ENCODE measurements at places on chromosomes 16 and 17. TPM values are rescaled to one million over a fixed set of nuclear protein-coding genes. Genes with fewer than 3 reads are reported as not detected.
A peak's percentile ranks its signal among the peaks of the same experiment; 100 is the strongest.

GRCh38 chr17:57913575-57914272, 41.5 kb downstream of the CUEDC1 start:
- DNase-seq: no peak

DNA sequence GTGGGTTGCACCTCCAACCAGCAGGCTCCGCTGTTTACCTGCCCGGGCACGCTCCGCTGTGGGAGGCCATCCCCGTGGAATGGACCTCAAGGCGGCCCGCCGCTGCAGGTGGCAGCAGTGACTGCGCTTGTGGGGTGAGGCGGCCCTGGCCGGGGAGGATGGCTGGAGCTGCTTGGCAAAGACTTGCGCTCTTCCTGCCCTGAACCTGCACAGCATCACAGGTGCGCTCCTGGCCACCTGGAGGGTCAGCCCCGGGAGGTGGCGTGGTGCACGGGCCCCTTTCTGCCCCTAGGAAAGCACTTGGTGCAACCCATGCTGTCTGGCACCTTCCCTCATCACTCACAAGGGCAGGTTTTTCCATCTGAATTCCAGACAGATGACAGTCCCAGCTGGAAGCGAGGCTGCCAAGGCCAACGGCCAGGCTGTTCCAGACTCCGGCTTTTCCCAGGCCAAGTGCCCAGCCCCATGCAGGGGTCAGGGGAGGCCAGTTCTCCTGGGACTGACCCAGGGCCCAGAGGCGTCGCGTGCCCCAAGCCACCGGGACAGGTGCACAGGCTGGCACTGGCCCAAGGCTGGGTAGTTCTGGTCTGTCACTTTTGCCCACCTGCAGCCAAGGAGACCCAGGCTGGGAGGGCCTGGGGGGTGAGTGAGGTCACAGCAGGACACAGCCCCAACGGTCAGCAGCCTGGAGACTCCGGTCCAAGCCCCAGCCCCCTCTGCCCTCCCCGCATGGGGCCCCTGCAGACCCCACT, 13.3 kb downstream of the UTS2R start:
- DNase-seq: no peak

DNA sequence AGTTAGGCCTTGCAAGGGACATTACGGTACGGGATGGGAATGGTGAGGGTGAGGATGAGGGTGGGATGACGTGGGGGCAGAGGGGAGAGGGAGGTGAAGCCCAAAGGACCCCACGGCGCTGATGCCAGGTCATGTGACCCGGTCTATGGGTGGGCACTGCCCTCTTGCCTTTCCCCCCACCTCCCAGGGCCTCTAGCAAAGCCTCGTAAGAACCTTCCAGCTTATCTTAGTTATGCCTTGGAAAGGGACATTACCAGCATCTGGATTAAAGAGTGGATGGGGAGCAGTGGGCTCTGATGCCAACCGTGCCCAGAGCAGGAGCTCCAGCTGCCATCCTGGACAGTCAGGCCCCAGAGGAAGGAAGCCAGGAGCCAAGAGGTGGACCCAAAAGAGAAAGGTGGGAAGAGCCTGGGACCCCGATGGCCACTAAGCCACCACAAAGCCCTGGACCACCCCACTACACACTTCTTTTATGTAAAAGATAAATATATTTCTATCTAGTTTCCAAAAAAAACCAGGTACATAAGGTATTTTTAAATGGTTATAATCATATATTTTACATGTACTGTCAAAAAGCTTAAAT, 40.9 kb downstream of the TK2 start:
- DNase-seq: no peak

- peak; percentile 92 for DNase-seq
Measured at GRCh38 chr17:75036643-75037268, 10.0 kb downstream of the ATP5PD start.

- DNase-seq: no peak
Measured at GRCh38 chr17:61284746-61285145, 114.9 kb upstream of the TBX2 start.

- no peak for DNase-seq
Measured at GRCh38 chr17:66734186-66734943, 100.6 kb upstream of the CACNG5 start.

DNA sequence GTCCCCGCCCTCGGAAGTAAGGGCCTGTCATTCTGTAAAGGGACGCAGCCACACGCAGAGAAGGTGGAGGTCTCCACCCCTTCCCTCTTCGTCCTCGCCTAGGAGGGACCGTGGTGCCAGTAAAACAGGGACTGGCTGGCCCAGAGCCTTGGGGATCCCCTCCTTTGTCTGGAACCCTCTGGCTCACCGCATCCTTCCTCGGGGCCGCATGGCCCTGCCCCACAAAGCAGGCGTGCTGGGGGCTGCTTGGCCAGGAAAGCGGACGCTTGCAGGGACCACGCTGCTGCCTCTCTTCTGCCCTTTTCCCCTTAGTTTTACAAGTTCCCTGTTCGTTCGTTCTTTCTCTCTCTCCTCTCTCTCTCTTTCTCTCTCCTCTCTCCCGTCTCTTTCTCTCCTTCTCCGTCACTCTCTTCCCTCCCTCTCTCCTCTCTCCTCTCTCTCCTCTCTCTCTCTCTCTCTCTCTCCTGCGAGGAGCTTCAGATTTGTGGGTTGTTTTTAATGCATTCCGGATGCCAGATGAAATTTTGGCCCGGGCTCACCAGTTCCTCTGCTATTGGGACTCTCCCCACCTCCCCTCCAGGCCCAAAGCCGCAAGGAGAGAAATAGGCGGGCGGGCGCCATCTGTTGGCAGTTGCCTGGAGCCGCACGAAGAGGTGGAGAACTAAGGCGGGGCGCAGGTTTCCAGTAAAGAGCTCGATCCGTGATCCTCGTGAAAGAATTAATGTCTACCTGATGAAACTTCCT, 35.1 kb upstream of the CDRT4 start:
- peak; percentile 90 for DNase-seq

Gene KRTAP4-5
- total RNA-seq: not detected

DNA sequence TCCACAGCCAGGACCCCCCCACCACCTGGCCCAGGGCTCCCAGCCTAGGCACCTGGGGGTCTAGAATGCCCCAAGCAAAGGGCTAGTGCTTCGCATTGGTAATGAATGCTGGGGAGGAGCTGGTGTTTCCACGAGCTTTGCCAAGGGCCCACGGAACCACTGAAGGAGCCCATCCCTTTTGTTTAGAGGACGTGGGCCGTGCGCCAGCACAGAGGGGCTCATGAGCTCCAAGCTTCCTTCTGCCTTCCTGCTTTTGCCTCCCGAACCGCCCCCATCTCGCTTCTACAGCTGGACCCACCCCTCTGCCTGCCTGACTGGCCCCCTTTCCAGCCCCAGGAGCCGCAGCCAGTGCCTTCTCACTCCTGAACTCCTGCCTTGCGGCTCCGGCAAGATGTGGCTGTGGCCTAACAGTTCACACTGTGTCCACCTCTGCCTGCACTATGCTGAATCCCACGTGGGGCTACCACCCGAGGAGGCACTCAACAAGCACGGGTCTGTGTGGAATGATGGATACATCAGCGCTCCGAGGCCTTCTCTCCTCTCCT, 31.8 kb upstream of the RASD1 start:
- no peak for DNase-seq

- DNase-seq: no peak
Measured at GRCh38 chr17:44921122-44921882, 6.0 kb upstream of the GFAP start.

- DNase-seq: no peak
Measured at GRCh38 chr17:15388356-15389041, 47.1 kb upstream of the TEKT3 start.

DNA sequence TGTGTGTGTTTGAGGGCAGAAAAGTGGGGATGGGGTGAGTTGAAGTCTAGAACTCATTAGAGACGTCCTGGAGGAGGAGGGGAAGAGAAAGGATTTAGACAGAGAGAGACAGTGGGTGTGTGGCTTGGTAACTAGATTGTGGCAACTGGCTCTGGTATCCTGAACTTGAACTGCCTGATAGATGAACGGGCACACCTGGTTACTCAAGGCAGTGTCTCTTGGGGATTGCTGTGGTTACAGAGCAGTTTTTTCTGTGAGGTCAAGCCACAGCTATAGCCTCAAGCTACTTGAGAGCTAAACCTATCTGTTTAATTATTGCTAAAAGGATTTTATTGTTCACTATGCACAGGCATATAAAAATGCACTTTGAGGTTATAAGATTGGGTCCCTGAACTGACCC, 29.8 kb upstream of the MYH2 start:
- no peak for DNase-seq

GRCh38 chr16:8915722-8916301, 33.7 kb downstream of the LITAFD start:
- no peak for DNase-seq

- no peak for DNase-seq
Measured at GRCh38 chr16:79698341-79698753, 97.8 kb upstream of the MAF start.

Gene C16orf92
- total RNA-seq: not detected

DNA sequence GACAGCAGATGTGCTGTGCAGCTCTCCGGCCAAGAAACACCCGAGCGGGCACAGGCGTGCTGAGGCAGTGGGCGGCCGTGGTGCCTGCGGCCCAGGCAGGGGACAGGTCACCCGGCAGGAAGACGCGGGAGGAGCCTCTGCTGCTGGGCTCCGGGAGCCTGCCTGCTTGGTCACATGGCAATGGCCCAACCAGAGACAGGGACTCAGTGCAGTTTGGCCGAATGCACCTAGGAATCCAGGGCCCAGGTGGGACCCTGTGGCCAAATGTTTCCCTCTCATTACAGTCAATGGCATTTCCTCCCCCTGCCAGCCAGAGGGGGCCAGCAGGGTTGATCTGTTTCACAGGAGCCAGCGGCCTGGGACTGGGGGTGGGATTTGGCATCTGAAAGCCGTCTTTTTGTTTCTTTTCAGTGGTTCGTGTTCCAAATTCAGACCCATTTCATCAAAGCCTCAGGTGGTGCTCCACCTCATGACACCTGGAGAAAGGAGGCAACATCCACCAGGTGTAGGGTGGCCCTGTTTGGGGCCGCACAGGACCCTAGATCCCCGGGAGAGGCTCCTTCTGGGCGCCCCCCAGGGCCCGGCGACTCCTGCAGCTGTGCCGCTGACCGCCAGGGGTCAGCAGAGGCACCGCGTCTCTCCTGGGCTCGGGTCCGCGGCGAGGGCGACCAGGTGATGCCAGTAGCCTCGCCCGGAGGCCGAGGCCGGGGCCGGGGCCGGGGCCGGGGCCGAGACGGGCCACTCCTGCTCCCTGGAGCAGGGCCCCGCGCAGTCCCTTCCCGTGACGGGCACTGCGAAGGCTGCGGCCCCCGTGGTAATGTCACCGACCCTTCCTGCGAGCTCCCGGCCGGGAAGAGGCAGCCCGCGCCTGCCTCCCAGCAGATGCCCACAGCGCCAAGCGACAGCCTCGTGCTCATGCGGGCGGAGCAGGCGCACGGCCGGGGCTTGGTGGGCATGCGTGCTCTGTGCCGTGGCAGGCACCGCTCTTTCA, 118.5 kb downstream of the C16orf78 start:
- peak; percentile 79 for DNase-seq

Gene NEUROD2
- not detected for total RNA-seq

GRCh38 chr16:49407873-49408550, 34.4 kb downstream of the C16orf78 start:
- peak; percentile 89 for DNase-seq

DNA sequence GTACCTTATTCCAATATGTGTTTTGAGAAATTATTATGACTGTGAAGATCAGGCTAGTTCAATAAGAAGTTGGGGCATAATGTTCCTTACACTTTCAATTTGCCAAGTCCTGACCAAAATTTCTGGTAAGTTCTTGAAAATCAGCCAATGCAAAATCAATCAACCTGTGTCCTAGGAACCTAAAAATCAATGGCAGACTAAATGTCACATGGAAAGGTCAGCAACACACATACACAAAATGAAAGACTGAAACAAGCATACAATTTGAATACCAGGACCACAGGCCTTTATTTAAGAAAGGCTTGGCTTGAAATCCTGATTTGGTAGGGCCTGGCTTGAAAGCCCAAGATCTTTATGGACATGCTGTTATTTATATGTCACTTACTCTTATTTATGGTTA, 155.5 kb upstream of the ZKSCAN2 start:
- DNase-seq: no peak

DNA sequence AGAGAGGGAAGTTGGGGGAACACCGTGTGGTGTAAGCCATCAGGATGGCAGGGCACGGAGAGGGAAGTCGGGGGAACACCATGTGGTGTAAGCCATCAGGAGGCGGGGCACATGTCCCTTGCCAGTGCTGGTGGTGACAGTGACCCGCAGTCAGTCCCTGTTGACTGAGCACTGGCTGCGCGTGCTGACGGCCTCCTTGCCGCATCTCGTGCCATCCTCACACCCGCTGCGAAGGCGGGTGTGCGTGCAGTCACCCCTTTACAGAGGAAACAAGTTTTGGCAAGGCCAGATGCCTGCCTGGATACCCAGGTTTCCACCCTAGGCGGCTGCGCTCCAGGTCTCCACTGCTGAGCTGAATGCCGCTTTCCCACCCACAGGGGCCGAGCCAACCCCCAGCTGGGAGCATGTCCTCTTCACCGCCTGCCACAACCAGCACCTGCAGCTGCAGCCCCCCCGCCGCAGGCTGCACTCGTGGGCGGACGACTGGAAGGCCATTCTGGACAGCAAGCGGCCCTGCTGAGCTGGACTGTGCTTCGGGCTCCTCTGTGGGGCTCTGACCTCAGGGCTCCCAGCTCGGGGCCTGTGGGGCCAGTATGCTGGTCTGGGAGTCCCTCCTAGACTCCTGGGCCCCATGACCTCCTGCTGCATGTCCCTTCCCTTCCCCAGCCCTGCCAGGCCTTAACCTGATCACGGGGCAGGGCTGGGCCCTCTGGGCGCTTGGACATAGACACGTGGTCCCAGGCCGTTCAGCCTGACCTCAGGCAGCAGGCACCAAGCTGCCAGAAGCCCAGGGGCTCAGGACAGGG, 43.5 kb downstream of the NT5M start:
- DNase-seq: no peak

- peak; percentile 96 for DNase-seq
Measured at GRCh38 chr17:78250891-78251772, 19.7 kb downstream of the TMEM235 start.

DNA sequence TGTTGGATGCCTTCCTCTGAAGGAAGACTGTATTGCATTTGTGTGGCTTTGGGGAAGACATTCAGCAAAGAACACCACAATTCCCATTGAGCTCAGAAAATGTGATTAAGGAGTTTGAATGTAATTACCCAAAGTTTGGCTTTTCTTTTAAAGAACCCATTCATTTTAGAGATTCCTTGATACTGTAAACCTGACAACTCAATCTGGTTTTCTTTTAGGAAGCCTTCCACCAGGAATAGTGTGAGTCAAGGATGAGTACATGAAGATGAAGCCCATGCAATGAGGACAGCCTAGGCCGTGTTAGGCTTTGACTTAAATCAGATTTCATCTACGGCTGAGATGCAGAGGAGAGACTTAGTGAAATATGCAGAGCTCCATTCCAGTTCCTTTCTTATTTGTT, 271.7 kb upstream of the TBX2 start:
- DNase-seq: no peak

GRCh38 chr16:69274699-69275235, 36.4 kb upstream of the VPS4A start:
- DNase-seq: no peak

- DNase-seq: no peak
Measured at GRCh38 chr16:86289907-86290306, 220.4 kb upstream of the FOXF1 start.

DNA sequence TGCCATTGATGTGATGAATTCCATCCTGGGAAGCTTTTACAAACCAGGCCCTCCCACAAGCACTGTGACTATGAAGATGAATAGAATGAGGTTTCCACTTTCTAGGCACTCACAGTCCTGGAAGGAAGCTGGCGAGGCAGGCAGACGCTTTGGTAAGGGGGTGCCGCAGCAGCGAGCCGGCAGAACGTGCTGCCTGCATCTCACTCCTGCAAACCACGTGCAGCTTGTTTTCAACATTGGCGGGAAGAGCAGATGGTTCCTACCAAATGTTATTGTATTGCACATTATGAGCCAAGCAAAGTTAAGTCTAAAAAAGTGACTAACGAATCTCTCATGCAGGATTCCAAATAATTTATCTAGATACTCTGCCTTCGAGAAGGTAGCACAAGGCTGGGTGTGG, 3.7 kb upstream of the DNAI2 start:
- DNase-seq: no peak

Measured in activated CD4-positive, alpha-beta T cell treated with anti-CD3 and anti-CD28 coated beads, Interleukin-2, amount 10 ng/mL, durations not matched to agents 24 days and 14 days (primary cell).